Naive B cell (primary cell): ENCODE measurements at places on chromosomes 2 and 18.

- peak; percentile 48 for DNase-seq
Observed at GRCh38 chr18:23540867-23541266, 37.6 kb downstream of the RMC1 start.

DNA sequence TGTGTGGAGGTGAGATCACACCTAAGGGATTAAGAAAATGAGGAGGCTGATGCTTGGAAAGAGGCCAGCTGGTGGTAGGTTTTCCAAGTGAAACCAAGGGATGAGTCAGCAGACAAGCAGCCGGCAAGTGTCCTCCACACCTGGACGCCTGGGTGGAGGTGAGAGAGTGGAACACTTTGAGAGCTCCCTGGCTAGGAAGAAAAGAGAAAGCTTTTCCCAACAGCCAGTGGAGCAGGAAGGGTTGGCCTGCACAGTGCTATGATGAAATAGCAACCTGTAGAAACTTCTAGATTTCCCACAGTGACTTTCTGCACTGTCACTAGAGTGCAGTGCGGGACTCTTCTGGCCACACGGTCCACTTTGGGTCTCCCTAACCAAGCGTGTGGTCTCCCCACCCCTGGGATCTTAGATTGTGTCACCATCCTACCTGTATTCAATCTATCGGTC lies 19.6 kb upstream of the IL37 start:
- no peak for DNase-seq

GRCh38 chr2:213261715-213262114 lies 22.5 kb upstream of the SPAG16 start:
- DNase-seq, result no peak

- peak; percentile 27 for DNase-seq
Observed at GRCh38 chr18:21599585-21600525, 649 bp downstream of the ESCO1 start.
